ENCODE measurements at places on chromosomes 2 and 18.

DNA sequence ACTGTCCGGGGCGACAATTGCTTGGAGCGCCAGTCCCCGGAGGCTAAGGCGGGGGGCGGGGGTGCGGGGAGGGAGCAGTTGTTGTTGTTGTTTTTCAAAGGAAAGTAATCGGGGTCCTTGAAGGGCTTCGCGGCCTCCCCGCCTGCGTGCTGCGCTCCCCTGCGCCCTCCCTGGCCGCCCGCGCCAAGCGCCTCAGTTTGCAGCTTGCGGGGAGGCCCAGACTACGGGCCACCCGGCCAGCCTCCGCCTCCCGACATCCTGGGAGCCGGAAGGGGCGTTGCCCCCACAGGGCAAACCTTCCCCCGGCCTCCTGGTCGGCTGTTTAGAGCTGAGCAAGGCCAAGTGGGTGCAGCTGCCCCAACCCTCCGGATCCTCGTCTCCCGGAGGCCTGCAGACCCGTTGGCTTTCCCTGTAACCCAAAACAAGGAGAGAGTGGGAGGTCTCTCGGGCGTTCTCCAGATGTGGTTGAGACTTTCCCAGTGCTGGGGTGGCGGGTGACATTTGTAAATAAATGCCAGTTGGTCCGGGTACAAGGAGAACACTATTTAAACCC, 3.7 kb upstream of the SIX3 start:
- no peaks in the 10 kb centered on the region for H3K27me3 ChIP-seq
- DNase-seq, result no peak
- H3K4me3 ChIP-seq, result no peak overlapping the region
- peaks cover 52% of the 10 kb centered on the region for H3K4me1 ChIP-seq
- no peaks in the 10 kb centered on the region for H3K36me3 ChIP-seq
- no peak overlapping the region for H3K27ac ChIP-seq

DNA sequence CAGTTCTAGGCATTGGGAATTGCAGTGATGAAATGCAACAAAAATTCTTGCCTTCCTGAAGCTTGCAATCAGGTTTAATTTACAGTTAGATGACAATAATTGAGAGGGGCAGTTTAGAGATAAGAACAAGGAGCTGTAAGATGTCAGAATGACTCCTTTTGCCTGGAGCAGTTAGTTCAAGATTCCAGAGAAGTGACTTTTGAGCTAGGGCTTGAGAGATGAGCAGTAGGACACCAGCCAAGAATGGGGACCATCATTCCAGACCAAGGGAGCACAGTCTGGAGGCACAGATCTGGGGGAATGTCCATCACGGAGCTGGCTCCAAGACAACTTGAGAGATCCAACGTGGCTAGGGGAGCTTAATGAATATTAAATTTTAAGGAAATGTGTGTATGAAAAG, 26.8 kb downstream of the CACNB4 start:
- no peak for DNase-seq
- no peak overlapping the region for H3K27ac ChIP-seq
- no peaks in the 10 kb centered on the region for H3K36me3 ChIP-seq

- no peaks in the 10 kb centered on the region for H3K27me3 ChIP-seq
- H3K4me1 ChIP-seq, result no peaks in the 10 kb centered on the region
- H3K4me3 ChIP-seq, result no peak overlapping the region
- H3K36me3 ChIP-seq, result no peaks in the 10 kb centered on the region
- no peak overlapping the region for H3K27ac ChIP-seq
Observed at GRCh38 chr18:32335228-32335627, 135.5 kb downstream of the GAREM1 start.

DNA sequence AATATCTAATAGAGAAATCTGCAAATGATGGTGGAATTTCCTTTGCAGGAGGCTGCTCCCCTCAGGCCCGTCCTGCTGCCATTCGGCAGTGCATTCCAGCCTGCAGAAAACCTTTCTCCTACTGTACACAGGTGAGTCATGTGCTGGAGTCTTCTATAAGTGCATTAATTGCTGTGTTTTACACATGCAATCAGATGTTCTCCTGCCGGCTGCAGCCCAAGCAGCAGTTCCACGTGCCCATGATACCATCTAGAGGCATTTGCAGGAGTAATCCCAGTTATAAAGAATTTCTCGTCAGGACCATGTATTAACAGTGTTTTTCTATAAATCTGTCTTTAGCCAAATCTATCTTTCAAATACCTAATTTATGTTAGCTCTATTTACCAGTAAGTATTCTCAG, 304.7 kb upstream of the HNMT start:
- no peak overlapping the region for H3K4me3 ChIP-seq
- no peaks in the 10 kb centered on the region for H3K36me3 ChIP-seq
- H3K4me1 ChIP-seq, result no peaks in the 10 kb centered on the region
- no peak for DNase-seq

- DNase-seq, result no peak
- peaks cover 57% of the 10 kb centered on the region for H3K4me1 ChIP-seq
- H3K27me3 ChIP-seq, result no peaks in the 10 kb centered on the region
- no peak overlapping the region for H3K4me3 ChIP-seq
- peaks cover 4% of the 10 kb centered on the region for H3K36me3 ChIP-seq
Observed at GRCh38 chr2:47057687-47058002, 97.5 kb downstream of the STPG4 start.

- no peak overlapping the region for H3K27ac ChIP-seq
- H3K27me3 ChIP-seq, result no peaks in the 10 kb centered on the region
- H3K4me3 ChIP-seq, result no peak overlapping the region
- DNase-seq, result no peak
- H3K36me3 ChIP-seq, result no peaks in the 10 kb centered on the region
- no peaks in the 10 kb centered on the region for H3K4me1 ChIP-seq
Observed at GRCh38 chr2:68083346-68083745, 20.5 kb upstream of the C1D start.

- no peak for DNase-seq
- H3K4me3 ChIP-seq, result no peak overlapping the region
- H3K4me1 ChIP-seq, result no peaks in the 10 kb centered on the region
- H3K27ac ChIP-seq, result no peak overlapping the region
- no peaks in the 10 kb centered on the region for H3K36me3 ChIP-seq
Observed at GRCh38 chr2:68475576-68475975, 8.2 kb downstream of the APLF start.

- H3K4me3 ChIP-seq, result peak overlapping the region; percentile 90
- no peaks in the 10 kb centered on the region for H3K36me3 ChIP-seq
- peaks cover 5% of the 10 kb centered on the region for H3K27me3 ChIP-seq
- peak overlapping the region; percentile 84 for H3K27ac ChIP-seq
- DNase-seq, result peak; percentile 66
Observed at GRCh38 chr18:21241301-21242048, 557 bp upstream of the GREB1L start.

DNA sequence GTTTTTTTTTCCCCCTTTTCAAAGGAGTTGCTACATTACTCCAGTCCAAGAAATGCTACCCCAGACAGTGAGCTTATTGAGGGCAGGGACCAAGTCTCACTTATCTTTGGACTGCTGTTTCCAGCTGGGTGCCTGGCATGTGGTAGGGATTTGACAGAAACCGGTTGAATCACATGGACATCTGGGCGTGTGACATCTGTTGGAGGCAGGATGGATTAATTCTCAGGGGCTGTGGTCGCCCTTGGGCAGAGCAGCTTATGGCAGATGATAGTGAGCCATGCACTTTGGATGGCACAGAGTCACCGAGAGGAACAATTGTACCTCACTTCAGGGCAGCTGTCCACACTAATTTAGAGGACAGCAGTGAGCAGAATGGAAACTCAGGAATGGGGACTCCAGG, 254.6 kb upstream of the ID2 start:
- H3K27ac ChIP-seq, result no peak overlapping the region
- no peaks in the 10 kb centered on the region for H3K27me3 ChIP-seq
- H3K4me3 ChIP-seq, result no peak overlapping the region
- no peak for DNase-seq
- H3K36me3 ChIP-seq, result no peaks in the 10 kb centered on the region
- H3K4me1 ChIP-seq, result no peaks in the 10 kb centered on the region

DNA sequence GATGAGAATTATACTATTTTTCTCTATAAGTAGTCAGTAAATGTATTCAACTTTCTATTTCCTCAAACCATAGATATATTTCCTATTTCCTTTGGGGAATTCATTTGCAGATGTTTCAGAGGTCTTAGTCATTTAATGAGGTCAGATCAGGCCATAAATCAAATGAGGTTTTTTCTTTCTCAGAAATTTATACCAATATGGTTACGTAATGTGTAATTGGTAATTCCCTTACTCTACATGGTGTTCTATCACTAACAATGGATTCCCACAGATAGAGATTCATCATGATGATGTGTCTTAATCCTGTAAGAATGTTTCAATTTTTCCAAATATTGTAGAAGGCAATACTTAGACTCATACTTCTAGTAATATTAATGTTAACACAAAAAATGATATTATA, 108.0 kb downstream of the DPP4 start:
- H3K36me3 ChIP-seq, result no peaks in the 10 kb centered on the region
- H3K4me1 ChIP-seq, result no peaks in the 10 kb centered on the region
- H3K4me3 ChIP-seq, result no peak overlapping the region
- H3K27me3 ChIP-seq, result no peaks in the 10 kb centered on the region
- DNase-seq, result no peak

DNA sequence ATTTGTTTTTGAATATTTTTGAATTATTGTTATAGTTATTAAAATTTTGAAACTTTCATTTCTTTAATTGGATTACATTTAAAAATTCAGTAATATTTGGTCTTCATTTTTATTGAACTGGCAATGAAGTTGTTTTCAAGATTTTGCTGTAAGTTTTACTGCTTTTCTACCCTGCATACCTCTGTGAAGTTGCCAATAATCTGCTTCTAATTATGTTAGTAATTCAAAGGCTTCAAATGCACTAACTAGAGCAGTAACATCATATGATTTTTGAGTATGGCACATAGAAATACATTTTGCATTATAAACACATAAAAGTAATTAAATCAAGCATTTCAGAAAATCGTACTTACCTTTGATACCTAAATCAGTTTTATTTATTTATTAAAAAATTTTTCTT, 40.3 kb upstream of the FAM171B start:
- H3K36me3 ChIP-seq, result peaks cover 43% of the 10 kb centered on the region
- no peaks in the 10 kb centered on the region for H3K4me1 ChIP-seq
- DNase-seq, result no peak
- no peak overlapping the region for H3K4me3 ChIP-seq
- no peaks in the 10 kb centered on the region for H3K27me3 ChIP-seq
- no peak overlapping the region for H3K27ac ChIP-seq

GRCh38 chr18:22594155-22594690, 176.5 kb upstream of the CTAGE1 start:
- H3K4me3 ChIP-seq, result no peak overlapping the region
- H3K4me1 ChIP-seq, result peaks cover 8% of the 10 kb centered on the region
- H3K27ac ChIP-seq, result no peak overlapping the region
- DNase-seq, result no peak

GRCh38 chr18:24362757-24363156, 34.9 kb downstream of the OSBPL1A start:
- H3K27ac ChIP-seq, result no peak overlapping the region
- H3K4me1 ChIP-seq, result no peaks in the 10 kb centered on the region
- H3K36me3 ChIP-seq, result peaks cover 4% of the 10 kb centered on the region
- no peaks in the 10 kb centered on the region for H3K27me3 ChIP-seq

DNA sequence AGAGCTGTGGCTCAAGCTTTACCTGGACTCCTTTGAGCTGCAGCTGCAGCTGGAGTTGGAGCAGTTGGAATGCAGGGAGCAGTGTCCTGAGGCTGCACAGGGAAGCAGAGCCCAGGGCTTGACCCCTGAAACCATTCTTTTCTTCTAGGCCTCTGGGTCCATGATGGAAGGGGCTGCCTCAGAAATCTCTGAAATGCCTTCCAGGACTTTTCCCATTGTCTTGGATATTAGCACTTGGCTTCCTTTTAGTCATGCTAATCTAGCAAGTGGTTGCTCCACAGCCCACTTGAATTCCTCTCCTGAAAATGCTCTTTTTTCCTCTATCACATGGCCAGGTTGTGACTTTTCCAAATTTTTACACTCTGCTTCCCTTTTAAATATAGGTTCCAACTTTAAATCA, 108.6 kb upstream of the RNF152 start:
- H3K4me1 ChIP-seq, result peaks cover 8% of the 10 kb centered on the region
- H3K36me3 ChIP-seq, result no peaks in the 10 kb centered on the region
- no peaks in the 10 kb centered on the region for H3K27me3 ChIP-seq
- H3K4me3 ChIP-seq, result no peak overlapping the region
- no peak overlapping the region for H3K27ac ChIP-seq

GRCh38 chr18:48838921-48839818, 111.6 kb downstream of the SMAD7 start:
- DNase-seq, result peak; percentile 71
- H3K36me3 ChIP-seq, result no peaks in the 10 kb centered on the region
- H3K27ac ChIP-seq, result peak overlapping the region; percentile 90
- no peaks in the 10 kb centered on the region for H3K4me1 ChIP-seq

- no peaks in the 10 kb centered on the region for H3K36me3 ChIP-seq
- peaks cover 24% of the 10 kb centered on the region for H3K4me1 ChIP-seq
- no peak for DNase-seq
- H3K27me3 ChIP-seq, result no peaks in the 10 kb centered on the region
Observed at GRCh38 chr2:1736997-1737480, 7.3 kb downstream of the PXDN start.

DNA sequence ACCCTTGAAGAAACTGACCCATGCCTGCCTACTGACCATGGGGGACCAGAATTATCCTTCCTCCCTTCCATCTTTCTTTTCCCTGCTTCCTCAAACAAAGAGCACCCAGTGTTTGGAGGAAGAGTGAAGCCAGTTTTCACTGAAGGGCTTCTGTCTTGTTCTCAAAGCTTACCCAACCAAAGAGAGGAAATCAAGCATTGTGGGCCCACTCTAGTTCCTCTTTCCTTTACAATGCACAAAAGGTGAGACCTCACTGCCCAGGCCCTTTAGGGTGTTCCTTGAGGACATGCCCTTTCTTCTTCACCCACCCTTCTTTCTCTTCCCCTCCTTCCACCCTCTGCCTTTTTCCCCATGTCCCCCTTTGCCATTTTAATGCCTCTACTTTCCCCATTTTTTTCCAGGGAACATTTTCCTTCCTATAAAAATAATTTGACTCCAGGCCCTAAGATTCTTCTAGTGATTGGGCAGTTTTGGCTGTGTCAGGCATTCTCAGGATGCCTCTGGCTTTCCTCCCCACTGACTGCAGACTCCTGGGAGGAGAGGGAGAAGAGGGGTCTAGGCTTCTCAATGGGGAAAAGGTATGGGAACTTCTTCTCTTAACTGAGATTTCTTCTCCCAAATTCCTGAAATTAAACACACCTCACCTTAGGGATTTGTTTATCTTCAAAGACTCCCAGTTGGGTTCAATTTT, 126.6 kb upstream of the RMDN2 start:
- no peaks in the 10 kb centered on the region for H3K36me3 ChIP-seq
- peak overlapping the region; percentile 25 for H3K27ac ChIP-seq
- H3K4me1 ChIP-seq, result peaks cover 18% of the 10 kb centered on the region
- DNase-seq, result no peak

DNA sequence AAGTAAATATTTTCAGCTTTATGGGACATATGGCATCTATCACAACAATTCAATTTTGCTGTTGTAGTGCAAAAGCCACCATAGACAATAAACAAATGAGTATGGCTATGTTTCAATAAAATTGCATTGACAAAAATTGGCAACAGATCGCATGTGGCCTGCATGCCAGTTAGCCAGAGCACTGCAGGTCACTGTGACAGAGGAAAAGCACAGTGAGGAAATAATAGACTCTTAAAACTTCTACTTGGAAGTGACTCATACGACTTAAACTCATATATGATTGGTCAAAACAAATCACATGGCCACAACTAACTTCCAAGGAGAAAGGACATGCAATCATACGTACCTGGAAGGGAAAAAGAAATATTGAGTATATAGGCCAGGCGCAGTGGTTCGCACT, 44.4 kb downstream of the EXOC6B start:
- H3K4me1 ChIP-seq, result peaks cover 3% of the 10 kb centered on the region
- no peak overlapping the region for H3K4me3 ChIP-seq
- H3K27me3 ChIP-seq, result no peaks in the 10 kb centered on the region
- DNase-seq, result no peak
